ENCODE measurements at places on chromosomes 13 and 19.

GRCh38 chr19:38731654-38732301, 12.5 kb downstream of the CAPN12 start:
- DNase-seq: no peak

GRCh38 chr13:26325876-26326275, 71.9 kb downstream of the CDK8 start:
- no peak for DNase-seq

GRCh38 chr19:56837004-56837403, 3.5 kb downstream of the PEG3 start:
- no peak for DNase-seq

GRCh38 chr19:17681505-17682125, 6.5 kb downstream of the UNC13A start:
- no peak for DNase-seq

- no peak for DNase-seq
These were observed 49.3 kb downstream of the NFIC start for GRCh38 chr19:3415695-3416094.

- no peak for DNase-seq
These were observed 24.7 kb upstream of the USPL1 start for GRCh38 chr13:30593001-30593400.

DNA sequence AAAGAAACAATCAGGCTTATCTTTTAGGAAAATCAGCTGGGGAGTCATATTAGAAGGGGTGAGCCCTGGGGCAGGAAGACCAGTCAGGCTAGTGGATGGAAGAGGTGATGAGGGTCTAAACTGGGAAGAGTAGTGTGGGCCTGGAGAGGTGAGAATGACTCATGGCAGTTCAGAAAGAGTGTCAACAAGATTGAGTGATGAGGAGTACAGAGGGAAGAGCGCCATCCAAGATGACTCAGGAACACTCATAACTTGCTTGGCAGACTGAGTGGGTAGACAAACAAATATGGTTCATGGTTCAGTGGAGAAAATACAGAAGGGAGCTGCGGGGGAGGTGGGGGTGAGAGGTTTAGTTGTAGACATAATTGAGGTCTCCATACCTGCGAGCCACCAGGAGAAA, 17.3 kb upstream of the CLDN10 start:
- no peak for DNase-seq

DNA sequence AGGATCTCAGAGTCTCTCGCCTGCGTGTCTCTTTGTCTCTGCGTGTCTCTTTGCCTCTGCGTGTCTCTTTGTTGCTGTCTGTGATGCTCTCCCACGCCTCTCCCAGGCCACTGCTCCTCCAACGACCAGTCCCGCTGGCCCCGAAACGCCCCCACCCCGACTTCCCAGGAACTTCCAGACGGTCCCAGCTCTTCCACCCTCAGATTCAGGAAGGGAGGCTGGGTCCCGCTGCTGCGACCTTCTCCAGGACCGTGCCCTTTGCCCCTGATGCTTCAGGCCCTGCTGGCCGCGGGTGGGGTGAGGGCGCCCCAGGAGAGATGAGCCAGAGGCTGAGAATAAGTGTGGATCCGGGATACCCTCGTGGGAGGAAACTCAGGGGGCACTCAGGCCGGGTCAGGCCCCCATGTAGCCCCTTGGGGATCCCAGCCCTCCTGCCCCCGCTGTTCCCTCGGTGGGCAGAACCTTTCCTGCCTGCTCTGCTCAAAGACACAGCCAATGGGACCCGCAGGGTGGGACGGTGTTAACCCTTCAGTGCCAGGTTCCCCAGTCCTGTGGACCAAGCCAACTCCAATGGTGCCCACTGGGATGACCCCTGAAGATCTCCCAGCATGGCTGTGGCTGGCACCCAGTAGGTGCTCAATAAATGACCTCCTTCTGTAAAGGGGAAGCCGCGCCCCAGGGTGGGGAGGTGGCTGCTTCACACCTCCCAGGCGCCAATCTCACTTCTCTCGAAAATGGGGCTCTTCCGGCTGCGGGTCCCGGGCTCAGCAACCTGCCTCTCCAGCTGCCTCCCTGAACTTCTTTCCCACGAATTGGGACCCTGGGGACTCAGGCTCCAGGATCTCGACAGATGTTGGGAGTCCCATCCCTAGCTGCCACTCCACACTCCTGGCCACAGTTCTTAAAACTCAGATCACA, 1.5 kb upstream of the S1PR5 start:
- no peak for DNase-seq

DNA sequence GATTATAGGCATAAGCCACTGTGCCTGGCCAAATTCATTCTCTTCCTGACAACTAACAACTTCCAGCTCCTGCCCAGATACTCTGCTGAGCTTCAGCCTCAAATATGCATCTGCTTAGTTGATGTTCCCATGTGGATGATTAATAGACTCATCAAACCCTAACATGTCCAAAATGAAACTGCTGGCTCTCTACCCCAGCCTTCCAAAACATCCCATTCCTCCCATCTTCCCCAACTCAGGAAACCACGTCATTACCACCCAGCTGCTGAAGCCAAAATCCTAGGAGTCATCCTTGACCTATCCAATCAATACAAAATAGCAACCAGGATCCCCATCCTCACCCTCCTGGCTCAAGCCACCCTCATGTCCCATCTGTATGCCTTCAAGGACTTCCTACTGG, 20.9 kb downstream of the POU2F2 start:
- no peak for DNase-seq

- no peak for DNase-seq
These were observed 83.0 kb downstream of the TNFSF11 start for GRCh38 chr13:42656958-42657357.

- DNase-seq: no peak
These were observed 5.7 kb downstream of the ACTN4 start for GRCh38 chr19:38653028-38653571.

- DNase-seq: no peak
These were observed 41.4 kb upstream of the POU2F2 start for GRCh38 chr19:42173695-42174094.

DNA sequence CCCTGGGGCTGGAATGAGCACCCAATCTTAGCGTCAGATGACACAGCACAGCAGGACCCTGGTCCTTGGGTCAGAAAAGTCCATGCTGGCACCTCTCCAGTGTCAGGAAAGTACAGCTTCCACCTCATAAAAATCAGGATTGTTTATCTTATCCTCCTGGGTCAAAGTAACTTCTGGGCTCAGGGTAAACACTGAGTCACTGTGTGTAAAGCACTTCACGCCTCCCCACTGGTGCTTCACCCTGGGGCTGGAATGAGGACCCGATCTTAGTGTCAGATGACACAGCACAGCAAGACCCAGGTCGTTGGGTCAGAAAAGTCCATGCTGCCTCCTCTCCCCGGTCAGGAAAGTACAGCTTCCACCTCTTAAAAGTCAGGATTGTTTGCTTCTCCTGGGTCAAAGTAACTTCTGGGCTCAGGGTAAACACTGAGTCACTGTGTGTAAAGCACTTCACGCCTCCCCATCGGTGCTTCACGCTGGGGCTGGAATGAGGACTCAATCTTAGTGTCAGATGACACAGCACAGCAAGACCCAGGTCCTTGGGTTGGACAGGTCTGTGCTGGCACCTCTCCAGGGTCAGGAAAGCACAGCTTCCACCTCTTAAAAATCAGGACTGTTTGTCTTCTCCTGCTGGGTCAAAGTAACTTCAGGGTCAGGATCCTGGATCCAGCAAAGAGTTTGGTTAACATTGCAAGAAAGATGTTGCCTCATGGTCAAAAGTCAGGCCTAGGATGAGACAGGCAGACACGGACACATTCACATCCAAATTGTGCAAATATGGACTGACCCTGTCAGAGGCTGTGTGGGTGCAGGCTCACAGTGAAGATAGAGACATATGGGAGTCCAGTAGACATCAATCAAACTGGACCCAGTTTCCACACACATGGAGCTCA, 39.2 kb upstream of the CYP2A7 start:
- no peak for DNase-seq

DNA sequence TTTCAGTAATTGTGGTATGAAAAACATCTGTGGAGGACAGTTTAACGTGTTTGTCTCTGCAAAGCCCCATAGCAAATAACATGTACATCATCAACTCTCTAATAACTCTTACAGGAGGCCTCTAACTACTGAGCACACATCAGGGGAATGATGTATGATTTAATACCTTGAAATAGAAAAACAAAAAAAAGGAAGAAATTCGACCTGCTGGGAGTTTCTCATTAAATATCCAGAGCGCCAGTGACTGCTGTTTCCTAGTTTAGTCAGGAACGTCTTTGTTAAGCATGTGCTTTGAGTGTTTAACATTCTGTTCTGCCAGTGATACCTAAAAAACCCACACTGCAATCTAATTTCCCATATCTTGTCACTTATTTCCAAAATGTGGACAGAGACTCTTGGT, 235.4 kb downstream of the PCDH20 start:
- DNase-seq: no peak

All from stimulated activated CD4-positive, alpha-beta T cell treated with anti-CD3 and anti-CD28 coated beads, Interleukin-15, amount 100 ng/mL, for 48 hours (primary cell).